ENCODE measurements at places on chromosomes 5 and 9.

DNA sequence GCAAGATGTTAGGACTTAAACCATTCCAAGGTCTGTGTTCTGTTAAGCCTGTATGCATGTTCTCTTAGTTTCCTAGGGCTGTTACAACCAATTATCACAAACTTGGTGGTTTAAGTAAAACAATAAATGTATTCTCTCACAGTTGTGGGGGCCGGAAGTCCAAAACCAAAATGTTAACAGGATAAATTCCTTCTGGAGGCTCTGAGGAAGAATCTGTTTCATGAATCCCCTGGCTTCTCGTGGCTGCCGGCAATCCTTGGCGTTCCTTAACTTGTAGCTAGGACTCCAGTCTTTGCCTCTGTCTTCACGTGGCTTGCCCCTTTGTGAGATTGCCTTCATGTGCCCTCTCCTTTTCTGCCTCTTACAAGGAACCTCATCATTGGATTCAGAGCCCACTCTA is 30.4 kb downstream of the FEM1C start:
- DNase-seq = no peak

DNA sequence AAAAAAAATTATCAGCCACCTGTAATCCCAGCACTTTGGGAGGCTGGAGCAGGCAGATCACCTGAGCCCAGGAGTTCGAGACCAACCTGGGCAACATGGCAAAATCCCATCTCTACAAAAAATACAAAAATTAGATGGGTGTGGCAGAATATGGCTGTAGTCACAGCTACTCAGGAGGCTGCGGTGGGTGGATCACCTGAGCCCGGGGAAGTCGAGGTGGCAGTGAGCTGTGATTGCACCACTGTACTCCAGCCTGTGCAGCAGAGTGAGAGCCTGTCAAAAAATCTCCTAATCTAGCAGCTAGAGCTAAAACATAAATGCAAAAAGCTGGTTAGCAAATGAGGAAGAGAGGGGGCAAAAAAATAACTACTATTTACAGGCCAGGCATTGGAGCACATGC is 12.0 kb downstream of the PSMB7 start:
- DNase-seq = no peak

GRCh38 chr9:14525856-14526255 is 167.4 kb downstream of the ZDHHC21 start:
- no peak for DNase-seq

GRCh38 chr5:10699987-10700386 is 61.0 kb downstream of the DAP start:
- no peak for DNase-seq

DNA sequence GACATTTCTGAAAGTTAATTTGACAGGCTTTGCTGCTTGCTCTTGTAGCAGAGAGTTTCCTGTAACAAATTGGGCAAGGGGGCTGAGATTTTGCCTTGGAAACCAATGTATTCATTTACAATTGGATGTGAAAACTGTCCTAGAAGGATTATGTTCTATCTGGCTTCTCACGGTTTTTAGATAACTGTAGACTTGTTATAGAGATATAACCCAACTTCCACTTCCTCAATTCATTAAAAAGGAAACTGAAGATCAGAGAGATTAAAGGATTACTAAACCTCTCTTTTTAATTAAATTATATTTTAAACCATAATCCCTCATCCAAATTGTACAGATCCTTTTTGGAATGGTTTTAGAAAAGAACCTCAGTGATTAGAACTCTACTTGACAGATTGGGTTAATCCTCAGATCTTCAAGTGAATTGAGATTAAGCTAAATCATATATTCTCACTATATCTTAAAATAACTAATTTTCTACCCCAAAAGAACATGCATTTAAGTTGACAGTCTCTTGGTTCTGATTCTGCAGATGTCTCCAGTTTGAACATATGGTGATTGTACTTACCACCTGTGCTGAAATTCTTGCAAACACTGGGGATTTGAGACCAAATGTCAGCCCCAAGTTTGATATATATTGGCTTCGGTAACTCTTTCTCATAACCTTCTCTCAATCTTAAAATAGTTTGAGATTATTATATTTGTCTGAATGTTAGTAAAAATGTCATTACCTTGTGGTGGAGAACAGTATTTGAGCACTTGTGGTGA is 130.1 kb upstream of the C9orf72 start:
- no peak for DNase-seq

All from AG09309 (cell line).